NT2/D1 (cell line): ENCODE measurements at places on chromosomes 4 and X.

- DNase-seq = no peak
Observed at GRCh38 chr4:48073567-48074103, 57.1 kb downstream of the NIPAL1 start.

- DNase-seq = no peak
Observed at GRCh38 chr4:7842384-7843279, 97.0 kb downstream of the AFAP1 start.

DNA sequence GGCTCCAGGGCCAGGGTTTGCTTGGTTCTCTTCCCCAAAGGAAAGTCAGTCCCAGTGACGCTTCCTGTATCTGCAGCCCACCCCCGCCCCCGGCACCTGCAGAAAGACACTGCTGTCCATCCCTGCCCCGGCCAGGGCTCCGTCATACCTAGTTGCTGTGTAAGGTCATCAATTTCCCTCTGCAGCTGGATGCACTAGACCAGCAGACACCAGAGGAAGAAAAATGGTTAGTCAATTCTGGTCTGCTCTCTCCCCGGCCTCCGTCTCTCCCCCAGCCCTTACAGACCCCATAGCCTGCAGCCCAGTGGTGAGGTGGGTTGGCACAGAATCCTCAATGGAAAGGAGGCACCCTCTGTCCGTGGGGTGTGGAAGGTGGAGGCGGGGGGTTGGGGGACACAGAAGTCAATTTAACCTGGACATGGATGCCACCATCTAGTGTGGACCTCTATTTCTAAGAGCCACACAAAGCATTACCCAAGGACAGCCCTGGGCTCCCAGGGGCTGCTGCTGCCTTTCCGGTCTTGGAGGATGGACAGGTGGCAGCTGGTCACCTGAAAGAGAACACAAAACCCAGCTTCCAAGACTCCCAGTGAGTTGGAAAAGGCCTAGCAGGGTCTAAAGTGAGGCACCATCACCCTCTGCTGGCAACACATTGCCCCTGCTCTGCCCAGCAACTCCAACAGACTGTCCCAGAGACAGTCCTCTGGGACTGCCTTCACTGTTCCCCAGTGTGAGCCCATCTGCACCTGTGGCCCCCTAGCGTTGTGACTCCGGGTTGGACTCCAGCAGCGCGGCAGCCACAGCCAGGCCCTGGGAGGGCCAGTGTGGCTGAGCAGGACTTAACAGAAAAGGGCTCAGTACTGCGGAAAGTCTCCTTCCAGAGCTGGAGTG is 40.2 kb upstream of the NHSL2 start:
- peak; percentile 20 for DNase-seq

GRCh38 chr4:78379991-78380729 is 171.4 kb upstream of the ANXA3 start:
- DNase-seq = no peak

GRCh38 chr4:169201222-169202144 is 69.3 kb downstream of the SH3RF1 start:
- no peak for DNase-seq

- peak; percentile 55 for DNase-seq
Observed at GRCh38 chr4:57442831-57443291, 332.7 kb upstream of the IGFBP7 start.
